ENCODE measurements at places on chromosomes 5 and 9. TPM values are rescaled to one million over a fixed set of nuclear protein-coding genes. Genes with fewer than 3 reads are reported as not detected.

- no peak overlapping the region for H3K4me3 ChIP-seq
- H3K27ac ChIP-seq = no peak overlapping the region
- H3K36me3 ChIP-seq = no peaks in the 10 kb centered on the region
- no peaks in the 10 kb centered on the region for H3K4me1 ChIP-seq
- no peak for DNase-seq
These were observed 58.0 kb downstream of the GOLM1 start for GRCh38 chr9:86041311-86041741.

DNA sequence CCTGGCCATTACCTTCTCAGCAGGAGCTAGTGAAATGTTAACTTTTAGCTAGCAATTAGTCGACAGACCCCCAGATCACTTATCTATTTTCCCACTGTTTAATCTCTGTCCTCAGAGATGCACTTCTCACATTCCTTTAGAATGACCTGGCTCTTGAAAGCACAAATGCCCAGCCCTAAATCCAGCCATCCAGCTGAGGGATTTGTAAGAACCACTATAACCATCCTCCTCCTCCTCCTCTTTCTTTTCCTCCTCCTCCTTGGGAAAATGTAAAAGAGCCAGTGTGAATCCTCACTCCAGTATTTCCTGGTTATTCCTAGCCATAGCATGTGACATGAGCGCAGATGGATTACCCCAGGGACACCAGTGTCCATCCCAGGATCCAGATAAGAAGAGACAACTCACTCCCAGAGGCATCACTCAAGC is 124.3 kb downstream of the ENC1 start:
- no peak for DNase-seq
- no peaks in the 10 kb centered on the region for H3K27me3 ChIP-seq
- H3K4me3 ChIP-seq = no peak overlapping the region
- H3K27ac ChIP-seq = no peak overlapping the region

- H3K4me1 ChIP-seq = no peaks in the 10 kb centered on the region
- no peaks in the 10 kb centered on the region for H3K36me3 ChIP-seq
- DNase-seq = no peak
- no peak overlapping the region for H3K27ac ChIP-seq
These were observed 59.3 kb downstream of the GALNT10 start for GRCh38 chr5:154249826-154250225.

SLC27A6 gene
- polyA plus RNA-seq = not detected

PAEP gene
- not detected for polyA plus RNA-seq
